ENCODE measurements at places on chromosomes 3 and 15.

DNA sequence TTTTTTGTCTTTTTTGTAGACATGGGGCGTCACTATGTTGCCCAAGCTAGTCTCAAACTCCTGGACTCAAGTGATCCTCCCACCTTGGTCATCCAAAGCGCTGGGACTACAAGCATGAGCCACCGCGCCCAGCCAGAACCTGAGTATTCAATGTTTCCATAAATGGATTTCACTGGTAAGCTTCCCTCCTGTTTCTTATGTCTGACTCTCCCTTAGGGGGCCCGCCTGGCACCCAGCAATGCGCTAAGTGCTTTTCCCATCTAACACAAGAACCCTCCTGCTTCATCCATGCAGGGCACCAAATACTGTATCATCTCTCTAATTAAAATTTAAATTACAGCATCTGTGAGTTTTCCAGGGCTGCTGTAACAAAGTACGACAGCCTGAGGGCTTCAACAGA lies 44.9 kb downstream of the KLF15 start:
- H3K4me1 ChIP-seq: no peaks in the 10 kb centered on the region
- no peak overlapping the region for H3K4me3 ChIP-seq
- no peak overlapping the region for H3K27ac ChIP-seq
- DNase-seq: no peak

GRCh38 chr15:49452595-49452994 lies 29.6 kb downstream of the FGF7 start:
- no peak overlapping the region for H3K4me3 ChIP-seq
- H3K36me3 ChIP-seq: no peaks in the 10 kb centered on the region
- no peak for DNase-seq
- no peaks in the 10 kb centered on the region for H3K4me1 ChIP-seq
- H3K27ac ChIP-seq: no peak overlapping the region

DNA sequence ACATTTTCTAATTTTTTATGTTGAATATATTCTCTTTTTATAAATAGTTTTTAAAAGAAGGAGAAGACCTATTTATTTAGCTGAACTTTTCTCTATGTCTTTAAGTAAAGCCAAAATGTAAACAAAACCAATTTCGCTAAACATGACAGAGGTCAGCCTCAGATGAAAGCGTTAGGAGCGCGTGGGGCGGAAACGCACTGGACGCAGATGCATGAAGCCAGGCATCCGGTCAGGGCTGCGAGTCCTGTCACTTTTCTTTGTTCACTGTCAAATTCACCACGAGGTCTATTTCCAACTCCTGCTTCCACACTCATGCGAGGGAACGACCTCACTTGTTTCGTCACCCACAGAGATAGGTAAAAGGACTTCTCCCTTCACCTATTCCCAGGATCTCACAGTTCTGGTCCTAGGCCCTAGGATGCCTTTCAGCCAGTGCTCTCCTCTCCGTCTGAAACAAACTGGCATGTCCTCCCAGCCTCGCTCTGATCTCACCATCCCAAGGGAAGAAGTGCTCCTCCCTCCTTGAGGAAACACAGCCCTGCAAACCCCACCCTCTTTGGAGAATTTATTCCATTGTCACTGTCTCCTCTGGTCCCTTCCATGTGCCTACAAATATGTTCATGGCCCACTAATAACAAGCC lies 57.9 kb downstream of the ITGB5 start:
- H3K27me3 ChIP-seq: no peaks in the 10 kb centered on the region
- no peak overlapping the region for H3K4me3 ChIP-seq
- no peak overlapping the region for H3K27ac ChIP-seq
- DNase-seq: no peak

GRCh38 chr15:100926258-100926657 lies 7.1 kb downstream of the LRRK1 start:
- H3K4me1 ChIP-seq: peaks cover 53% of the 10 kb centered on the region
- no peak overlapping the region for H3K27ac ChIP-seq
- no peak for DNase-seq

DNA sequence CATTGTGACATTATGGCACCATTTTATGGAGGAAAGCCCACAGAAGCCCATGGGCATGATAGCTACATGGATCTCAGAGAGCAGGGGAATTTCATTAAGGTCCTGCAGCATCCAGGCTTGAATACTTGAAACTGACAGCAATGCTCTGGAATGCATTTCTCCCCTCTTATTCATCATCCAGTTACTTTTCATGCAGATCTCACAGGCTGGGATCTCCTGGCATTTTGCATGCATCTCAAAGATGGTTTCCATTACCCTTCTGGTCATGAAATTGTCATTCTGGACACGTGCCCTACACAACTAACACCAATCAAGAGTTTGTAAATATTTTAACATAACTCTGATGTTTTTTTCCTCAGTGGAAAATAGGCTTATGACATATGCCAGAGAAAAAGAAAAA lies 32.4 kb downstream of the VGLL3 start:
- H3K27me3 ChIP-seq: no peaks in the 10 kb centered on the region
- H3K36me3 ChIP-seq: no peaks in the 10 kb centered on the region
- H3K27ac ChIP-seq: no peak overlapping the region
- peaks cover 18% of the 10 kb centered on the region for H3K4me1 ChIP-seq
- no peak overlapping the region for H3K4me3 ChIP-seq

DNA sequence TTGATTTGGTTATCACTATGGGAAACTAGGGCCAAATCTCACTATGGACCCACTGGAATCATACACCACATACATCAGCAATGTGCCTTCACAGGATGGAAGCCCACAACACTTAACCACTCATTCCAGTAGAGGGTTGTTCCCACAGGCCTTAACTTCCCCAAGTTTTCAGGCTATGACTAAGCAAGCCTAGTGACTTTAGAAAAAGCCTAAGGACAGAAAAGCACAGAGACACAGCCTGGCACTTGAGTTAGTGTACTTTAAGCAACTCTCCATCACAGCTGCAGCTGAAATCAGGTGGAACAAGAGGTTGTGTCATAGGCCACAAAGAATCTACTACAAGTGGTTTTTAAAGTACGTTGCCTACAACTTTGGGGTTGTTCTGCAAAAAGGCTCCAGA lies 128.7 kb downstream of the LRRN1 start:
- DNase-seq: no peak
- H3K36me3 ChIP-seq: no peaks in the 10 kb centered on the region
- H3K27ac ChIP-seq: no peak overlapping the region
- no peaks in the 10 kb centered on the region for H3K27me3 ChIP-seq
- H3K4me1 ChIP-seq: no peaks in the 10 kb centered on the region

DNA sequence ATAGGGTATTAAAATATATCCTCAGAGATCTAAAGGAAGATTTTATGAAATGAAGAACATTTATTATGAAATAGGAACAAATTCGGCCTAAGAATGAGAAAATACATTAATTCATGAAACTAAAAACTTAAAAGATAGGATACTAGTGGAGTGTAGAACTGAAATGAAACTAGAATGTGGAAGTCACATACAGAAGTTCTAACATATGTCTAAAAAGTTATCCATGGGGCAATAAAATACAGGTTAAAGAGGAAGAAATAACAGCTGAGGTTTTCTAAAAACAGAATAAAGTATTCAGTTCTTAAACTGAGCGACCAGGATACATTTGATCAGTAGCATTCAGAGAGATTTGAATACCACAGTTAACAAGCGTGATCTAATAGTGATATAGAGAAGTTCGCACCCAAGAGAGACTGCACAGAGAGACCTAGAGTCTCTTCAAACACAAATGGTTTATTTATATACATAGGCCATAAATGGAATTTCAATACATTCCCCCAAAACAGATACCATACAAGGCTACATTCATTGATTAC lies 85.9 kb downstream of the FEZF2 start:
- no peak for DNase-seq
- no peak overlapping the region for H3K27ac ChIP-seq
- no peak overlapping the region for H3K4me3 ChIP-seq
- no peaks in the 10 kb centered on the region for H3K27me3 ChIP-seq
- H3K36me3 ChIP-seq: no peaks in the 10 kb centered on the region
- no peaks in the 10 kb centered on the region for H3K4me1 ChIP-seq

DNA sequence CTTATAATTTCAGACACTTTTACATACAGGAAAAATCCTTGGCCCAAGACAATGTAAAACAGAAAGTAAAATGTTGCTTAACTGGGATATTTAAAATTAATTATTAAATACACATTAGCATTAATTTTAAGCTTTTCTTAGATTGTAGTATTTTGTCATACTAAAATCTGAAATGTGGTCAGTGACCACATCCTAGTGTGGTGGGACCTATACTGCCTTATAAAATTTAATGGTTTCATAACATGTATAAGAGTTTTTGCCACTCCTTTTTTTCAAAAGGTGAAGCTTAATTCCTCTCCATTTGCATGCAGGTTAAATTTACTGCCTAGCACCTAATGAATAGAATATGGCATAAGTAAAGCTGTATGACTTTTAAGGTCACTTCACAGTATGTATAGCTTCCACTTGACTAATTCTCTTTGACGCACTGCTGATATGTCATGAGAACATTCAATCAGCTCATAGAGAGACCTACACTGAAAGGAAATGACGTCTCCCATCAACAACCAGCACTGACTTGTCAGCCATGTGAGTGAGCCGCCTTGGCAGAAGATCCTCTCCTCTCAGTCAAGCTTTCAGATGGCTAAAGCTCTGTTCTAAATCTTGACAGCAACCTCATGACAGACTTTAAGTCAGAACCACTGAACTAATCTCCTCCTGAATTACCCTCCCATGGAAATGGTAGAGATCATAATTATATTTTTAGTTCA lies 847.8 kb downstream of the SI start:
- H3K27ac ChIP-seq: no peak overlapping the region
- no peaks in the 10 kb centered on the region for H3K36me3 ChIP-seq
- H3K4me1 ChIP-seq: no peaks in the 10 kb centered on the region
- H3K4me3 ChIP-seq: no peak overlapping the region
- no peaks in the 10 kb centered on the region for H3K27me3 ChIP-seq

GRCh38 chr15:58064980-58065444 lies 499 bp downstream of the ALDH1A2 start:
- no peak for DNase-seq
- H3K4me3 ChIP-seq: no peak overlapping the region
- H3K36me3 ChIP-seq: no peaks in the 10 kb centered on the region
- no peak overlapping the region for H3K27ac ChIP-seq

DNA sequence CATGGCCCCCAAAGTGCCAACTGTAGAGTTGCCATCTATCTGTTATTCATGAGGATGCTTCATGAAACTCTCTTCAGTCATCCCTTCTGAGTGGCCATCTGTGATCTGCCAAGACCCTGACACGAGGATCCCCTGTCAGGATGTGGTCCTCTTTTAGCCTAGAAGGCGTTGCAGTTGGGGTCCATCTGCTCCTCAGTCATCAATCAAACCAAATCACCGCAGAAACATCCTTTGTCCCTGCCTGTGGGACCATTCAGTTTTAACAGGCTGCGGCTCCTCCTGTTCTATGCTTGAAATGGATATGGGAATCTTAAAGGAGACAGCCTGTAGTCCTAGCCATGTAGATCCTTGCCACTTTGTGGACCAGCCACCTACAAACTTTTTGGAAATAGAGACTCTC lies 5.9 kb upstream of the RPS27L start:
- no peaks in the 10 kb centered on the region for H3K4me1 ChIP-seq
- H3K27me3 ChIP-seq: no peaks in the 10 kb centered on the region
- H3K27ac ChIP-seq: no peak overlapping the region
- DNase-seq: no peak
- no peak overlapping the region for H3K4me3 ChIP-seq
- H3K36me3 ChIP-seq: no peaks in the 10 kb centered on the region

DNA sequence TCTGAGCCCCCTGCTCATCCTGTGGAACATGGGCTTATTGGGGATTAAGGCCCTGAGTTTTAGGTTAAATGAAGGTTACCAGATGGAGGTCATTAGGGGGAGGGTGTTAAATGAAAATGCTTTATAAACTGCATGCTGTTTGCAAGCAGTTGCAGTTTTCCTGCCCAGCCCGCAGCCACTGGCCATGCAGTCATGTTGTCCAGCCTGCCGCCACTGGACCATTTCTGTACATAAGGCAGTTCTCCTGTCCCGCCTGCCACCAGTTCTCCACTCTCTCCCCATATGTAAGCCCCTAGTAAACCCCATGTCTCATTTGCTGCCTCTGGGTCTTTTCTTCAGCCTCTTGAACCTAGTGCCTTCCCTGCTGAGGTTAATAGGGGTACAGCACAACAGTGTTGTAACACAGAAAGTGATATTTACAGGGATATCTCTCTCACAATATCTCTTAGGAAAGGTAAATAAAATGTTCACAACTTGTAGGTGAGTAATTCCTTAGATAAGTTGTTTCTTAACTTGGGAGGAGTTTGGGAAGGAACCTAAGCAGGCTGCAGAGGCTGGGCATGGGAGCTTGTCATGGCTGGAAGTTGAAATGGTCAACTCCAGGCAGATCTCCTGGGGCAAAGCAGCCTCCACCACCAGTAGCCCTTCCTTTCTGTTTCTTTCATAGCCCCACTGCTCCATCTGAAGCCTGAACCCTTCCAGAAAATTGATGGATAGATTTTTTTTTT lies 148.2 kb downstream of the CMSS1 start:
- no peaks in the 10 kb centered on the region for H3K4me1 ChIP-seq
- no peak for DNase-seq
- no peaks in the 10 kb centered on the region for H3K36me3 ChIP-seq
- no peak overlapping the region for H3K27ac ChIP-seq
- H3K4me3 ChIP-seq: no peak overlapping the region

DNA sequence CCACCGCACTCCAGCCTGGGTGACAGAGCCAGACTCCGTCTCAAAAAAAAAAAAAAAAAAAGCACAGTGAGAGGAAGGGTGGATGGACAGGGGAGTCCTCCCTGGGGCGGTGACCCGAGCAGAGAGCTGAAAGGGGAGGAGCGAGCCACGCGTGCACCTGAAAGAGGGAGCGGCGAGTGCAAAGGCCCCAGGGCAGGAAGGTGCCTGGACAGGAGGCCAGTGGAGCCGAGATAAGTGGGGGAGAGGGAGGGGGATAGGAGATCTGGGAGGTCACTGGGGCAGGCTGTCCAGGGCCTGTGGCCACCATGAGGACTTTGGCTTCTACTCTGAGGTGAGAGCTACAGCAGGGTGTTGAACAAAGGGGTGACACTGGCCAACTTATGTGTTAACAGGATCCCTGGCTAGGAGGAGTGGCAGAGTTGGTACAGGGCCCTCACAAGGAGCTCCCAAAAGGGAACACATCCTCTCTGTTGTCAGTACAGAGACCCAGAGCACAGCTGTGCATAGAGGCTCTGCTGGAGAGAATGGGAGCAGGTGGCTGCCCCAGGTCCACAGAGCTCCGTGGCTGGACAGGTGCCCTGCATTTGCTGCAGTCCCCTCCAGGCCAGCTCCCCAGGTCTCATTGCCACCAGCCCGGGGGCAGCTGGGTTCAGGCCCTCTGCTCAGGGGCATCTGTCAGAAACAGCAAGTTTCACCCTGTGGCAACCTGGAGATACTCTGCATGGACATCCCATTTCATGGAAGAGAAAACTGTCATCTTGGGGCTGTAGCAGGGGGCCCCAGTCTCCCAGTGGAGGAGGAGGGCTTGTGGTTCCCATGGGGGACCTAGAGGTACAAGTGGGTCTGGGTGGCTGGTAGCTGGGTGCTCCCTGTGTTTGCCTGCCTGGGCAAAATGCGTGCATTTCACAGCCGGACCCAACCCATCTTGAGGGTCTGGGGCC lies 28.5 kb downstream of the FBLN2 start:
- H3K36me3 ChIP-seq: no peaks in the 10 kb centered on the region
- H3K4me3 ChIP-seq: no peak overlapping the region
- no peak for DNase-seq

- DNase-seq: no peak
- H3K4me1 ChIP-seq: no peaks in the 10 kb centered on the region
- H3K27ac ChIP-seq: no peak overlapping the region
- no peak overlapping the region for H3K4me3 ChIP-seq
- no peaks in the 10 kb centered on the region for H3K27me3 ChIP-seq
Observed at GRCh38 chr3:185995352-185995751, 57.5 kb upstream of the TRA2B start.

All from MM.1S (cell line).